T-helper 2 cell (primary cell): ENCODE measurements at places on chromosomes 4 and X.

DNA sequence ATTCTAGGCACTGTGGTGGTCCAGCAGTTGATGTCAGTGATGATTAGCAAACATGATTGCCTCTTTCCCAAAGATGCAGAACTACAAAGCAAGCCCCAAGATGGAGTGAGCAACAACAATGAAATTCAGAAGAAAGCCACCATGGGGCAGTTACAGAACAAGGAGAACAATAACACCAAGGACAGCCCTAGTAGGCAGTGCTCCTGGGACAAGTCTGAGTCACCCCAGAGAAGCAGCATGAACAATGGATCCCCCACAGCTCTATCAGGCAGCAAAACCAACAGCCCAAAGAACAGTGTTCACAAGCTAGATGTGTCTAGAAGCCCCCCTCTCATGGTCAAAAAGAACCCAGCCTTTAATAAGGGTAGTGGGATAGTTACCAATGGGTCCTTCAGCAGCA, 365.3 kb downstream of the MAPK10 start:
- DNase-seq: no peak

DNA sequence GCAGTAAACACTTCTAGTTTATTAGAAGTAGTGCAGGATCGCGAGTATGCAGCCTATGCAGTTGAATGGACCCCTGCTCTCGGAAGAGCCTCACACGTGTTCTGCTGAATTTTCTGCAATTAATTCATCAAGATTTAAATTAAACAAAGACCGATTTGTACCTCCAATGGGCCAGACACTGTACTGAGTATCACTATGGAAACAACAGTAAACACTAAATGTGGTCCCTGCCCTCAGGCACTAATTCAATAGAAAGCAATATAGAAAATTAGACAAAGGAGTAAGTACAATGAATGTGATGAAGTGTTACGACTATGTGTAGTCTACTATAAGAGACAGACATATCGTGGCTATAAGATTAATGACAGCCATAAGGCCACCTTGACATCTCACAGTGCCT, 740.3 kb upstream of the FRG1 start:
- no peak for DNase-seq

- no peak for DNase-seq
Measured at GRCh38 chr4:67699603-67700002, 1.4 kb downstream of the UBA6 start.

DNA sequence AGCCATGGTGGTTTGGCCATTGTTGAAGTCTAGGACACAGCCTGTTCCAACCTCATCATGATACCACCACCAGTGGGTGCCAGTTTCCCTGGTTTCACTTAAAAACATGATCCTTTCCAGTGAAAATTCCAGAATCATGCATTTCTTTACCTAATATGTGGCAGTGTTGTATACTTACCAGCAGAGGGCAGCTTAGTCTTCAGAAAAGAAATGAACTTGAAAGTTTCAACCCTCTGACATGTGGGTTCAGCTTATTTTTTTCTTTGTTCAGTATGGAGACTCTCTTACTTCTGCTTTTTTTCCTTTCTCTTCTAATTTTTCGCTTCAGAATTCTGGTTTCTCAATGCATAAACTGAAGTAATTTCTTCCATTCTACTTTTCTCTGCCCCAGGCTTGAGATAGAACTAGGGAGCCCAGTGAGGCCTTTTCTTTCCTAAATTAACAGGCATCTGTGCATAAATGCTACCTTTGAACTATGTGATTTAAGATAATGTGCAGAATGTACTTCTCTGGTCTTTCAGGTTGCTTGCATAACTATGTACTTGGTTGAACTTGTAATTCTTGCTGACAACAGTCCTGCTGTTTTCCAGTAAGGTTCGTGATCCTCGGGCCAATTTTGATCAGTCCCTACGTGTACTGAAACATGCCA, 10.7 kb downstream of the LIAS start:
- no peak for DNase-seq

- DNase-seq: no peak
Measured at GRCh38 chrX:1023676-1024075, 188.8 kb downstream of the CRLF2 start.

GRCh38 chr4:98873059-98873458, 55.9 kb downstream of the EIF4E start:
- DNase-seq: no peak

- no peak for DNase-seq
Measured at GRCh38 chr4:56134266-56134665, 185.5 kb downstream of the CEP135 start.

- DNase-seq: no peak
Measured at GRCh38 chr4:154314248-154314647, 177.4 kb downstream of the DCHS2 start.

- DNase-seq: no peak
Measured at GRCh38 chrX:120315776-120316175, 4.5 kb upstream of the TMEM255A start.

DNA sequence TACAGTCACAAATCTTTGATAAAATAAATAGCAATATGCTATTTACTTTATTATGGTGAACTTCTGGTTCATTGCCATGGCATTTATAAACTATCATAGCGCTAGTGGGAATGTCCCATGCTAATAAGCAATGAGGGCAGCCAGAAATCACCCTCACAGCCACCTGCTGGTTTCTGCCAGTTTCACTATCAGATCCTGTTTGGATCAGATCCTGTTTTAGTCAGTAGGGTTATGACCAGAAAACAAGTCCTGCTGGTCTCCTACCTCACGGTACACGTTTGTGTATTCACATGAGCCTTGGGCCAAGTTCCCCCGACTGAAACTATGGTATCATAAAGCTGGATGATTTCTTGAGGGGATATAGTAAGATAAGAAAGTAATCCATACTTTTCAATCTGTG, 17.7 kb downstream of the FOXR2 start:
- no peak for DNase-seq

DNA sequence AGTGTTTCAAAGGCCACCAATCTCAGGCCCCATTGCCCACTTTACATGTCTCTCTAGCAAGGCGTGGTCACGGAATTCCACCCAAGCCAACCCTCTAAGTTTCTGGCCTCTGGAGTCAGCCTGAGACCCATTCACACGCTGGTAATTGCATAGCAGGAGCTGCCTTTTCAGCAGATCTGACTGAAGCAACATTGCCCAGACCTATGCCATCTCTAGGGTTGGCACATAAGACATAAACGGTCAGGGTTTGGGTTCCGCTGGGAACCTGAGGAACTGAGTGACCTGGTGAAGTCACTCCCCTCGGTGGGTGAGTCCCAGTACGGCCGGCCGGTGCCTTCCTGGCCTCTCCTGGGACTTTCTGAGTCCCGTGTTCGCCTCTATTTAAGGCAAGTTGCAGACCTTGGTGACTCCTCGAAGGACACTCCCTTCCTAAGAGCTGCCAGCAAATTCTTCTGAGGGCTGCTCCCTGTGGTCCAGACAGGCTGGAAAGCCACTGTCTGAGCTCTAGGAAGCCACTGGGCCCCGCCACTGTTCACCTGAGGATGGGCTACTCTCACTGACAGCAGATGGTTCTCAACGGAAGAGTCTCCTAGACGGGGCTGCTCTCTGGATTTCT, 15.9 kb downstream of the CTAG1A start:
- no peak for DNase-seq

GRCh38 chrX:71131510-71131909, 13.1 kb downstream of the MED12 start:
- no peak for DNase-seq

GRCh38 chr4:88575186-88575585, 17.1 kb upstream of the HERC3 start:
- no peak for DNase-seq
